LoVo (cell line): ENCODE measurements at places on chromosomes 16 and 17.

GRCh38 chr17:41547921-41548843, 20.1 kb upstream of the KRT19 start:
- DNase-seq: peak; percentile 95

DNA sequence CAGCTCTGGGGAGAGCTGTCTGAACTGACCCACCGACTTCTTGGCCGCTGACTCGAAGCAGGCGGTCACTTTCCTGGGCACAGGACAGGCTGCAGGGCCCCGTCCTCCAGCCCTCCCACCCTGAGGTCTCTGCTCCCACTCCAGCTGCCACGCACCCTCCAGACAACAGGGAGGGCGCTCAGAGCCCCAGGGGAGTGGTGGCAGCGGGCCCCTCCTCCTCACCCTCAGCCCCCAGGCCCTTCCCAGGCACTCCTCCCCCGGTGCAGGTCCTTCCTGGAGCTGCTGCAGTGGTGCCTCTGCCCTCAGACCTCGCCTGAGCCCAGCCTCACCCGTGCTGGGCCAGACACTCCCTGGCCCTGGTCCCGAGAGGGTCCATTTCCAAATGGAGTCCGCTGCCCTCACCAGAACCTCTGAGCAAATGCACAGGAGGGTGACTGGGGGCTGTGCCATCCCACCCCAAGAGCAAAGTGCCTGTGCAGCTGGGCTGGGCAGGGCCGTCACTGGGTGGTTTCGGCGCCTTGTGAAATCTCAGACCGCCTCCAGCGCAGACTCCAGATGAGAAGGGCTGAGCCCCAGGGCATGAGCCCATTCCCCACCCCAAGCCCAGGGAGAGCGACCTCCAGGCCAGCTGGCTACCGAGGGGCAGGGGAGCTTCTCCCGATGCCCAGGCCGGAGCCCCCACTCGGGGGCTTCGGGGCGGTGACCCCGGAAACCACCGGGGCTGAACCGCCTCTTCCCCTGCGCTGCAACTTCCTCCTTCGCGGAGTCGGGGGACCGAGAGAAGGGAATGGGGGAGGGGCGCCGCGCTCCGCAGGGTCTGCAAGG, 717 bp downstream of the CYBA start:
- DNase-seq: no peak

GRCh38 chr16:30352488-30353401, 2.4 kb downstream of the CD2BP2 start:
- no peak for DNase-seq

- DNase-seq: no peak
Observed at GRCh38 chr17:42072323-42073187, 22.2 kb upstream of the C17orf113 start.

DNA sequence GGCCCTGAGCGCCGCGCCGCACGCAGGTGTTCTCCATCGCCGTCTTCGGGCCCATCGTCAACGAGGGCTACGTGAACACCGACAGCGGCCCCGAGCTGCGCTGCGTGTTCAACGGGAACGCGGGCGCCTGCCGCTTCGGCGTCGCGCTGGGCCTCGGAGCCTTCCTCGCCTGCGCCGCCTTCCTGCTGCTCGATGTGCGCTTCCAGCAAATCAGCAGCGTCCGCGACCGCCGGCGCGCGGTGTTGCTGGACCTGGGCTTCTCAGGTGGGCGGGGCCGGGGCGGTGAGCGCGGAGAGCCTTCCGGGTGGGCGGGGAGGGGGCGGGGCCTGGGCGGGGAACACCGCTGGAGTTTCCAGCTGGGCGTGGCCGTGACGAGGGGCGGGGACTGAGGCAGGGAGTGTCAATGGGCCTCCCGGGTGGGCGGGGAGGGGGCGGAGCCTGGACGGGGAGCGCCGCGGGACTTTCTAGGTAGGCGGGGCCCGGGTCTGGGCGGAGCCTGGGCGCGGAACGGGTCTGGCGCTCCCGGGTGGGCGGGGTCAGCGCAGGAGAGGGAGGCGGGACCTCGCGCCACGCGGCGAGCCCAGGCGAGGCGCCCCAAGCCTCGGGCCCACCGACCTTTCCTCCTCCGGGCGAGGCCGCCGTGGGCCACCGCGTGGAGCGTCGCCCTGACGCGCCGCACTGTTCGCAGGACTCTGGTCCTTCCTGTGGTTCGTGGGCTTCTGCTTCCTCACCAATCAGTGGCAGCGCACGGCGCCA, 2.4 kb downstream of the SYNGR3 start:
- peak; percentile 57 for DNase-seq

- DNase-seq: no peak
Observed at GRCh38 chr16:88116121-88116520, 164.9 kb downstream of the BANP start.

DNA sequence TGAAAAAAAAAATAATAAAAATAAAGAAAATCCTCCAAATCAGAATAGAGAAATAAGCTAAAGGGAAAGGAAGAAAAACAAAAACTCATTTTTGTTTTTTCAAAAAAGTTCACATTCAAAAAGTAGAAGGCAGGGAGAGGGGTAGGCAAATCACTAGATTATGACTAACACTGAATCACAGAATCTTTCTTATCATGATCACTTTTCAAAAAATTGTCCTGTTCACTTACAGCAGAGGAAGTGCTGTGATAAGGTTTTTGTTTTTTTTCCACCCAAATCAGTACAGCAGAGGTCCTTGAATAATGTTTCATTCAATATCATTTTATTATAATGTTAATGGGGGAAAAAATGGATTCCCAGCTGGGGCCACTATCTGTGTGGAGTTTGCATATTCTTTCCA, 106.4 kb downstream of the CA4 start:
- DNase-seq: no peak

DNA sequence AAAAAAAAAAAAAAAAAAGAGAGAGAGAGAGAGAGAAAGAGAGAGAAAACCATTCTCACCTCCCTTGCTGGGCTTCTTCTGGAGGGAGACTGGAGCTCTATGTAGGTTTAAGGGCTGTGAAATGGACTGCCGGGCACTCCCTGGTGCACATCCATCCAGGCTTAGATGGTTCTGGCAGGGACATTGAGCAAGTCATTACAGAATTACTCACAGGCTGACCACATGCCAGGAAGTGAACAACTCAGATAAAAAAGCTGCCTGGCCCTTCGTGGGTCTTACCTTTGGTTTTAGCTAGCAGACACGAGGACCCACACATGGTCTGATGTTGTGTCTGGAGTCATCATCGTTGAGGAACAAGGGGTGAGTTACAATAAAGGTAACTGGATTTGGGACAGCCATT, 847.4 kb upstream of the EEF2KMT start:
- no peak for DNase-seq

- no peak for DNase-seq
Observed at GRCh38 chr17:3271072-3271848, 26.9 kb downstream of the OR3A1 start.
